COLO829 (cell line): ENCODE measurements at places on chromosomes 2 and 18.

- DNase-seq = no peak
Observed at GRCh38 chr2:38960609-38961320, 71.1 kb downstream of the ARHGEF33 start.

GRCh38 chr2:220904015-220904414, 668.1 kb downstream of the EPHA4 start:
- no peak for DNase-seq

DNA sequence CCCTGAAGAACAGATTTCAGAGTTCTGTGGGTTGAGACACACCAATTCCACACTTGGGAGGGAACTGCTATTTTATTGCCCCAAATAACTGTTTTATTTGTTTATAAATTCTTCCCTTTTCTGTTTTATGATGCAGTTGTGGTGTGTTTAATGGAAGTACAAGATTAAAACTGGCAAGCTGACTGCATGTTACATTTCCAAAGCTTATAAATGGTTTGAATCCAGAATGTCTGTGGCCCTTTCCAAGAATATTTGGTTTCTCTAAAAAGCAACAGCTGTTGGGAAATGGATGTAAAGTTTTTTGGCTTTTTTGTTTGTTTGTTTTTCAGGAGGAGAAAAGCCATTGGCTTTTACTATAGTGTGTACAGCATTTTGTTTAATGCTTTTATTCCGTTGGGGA, 234.5 kb downstream of the MTX2 start:
- DNase-seq = no peak

- DNase-seq = no peak
Observed at GRCh38 chr2:20573620-20574422, 77.1 kb downstream of the HS1BP3 start.

DNA sequence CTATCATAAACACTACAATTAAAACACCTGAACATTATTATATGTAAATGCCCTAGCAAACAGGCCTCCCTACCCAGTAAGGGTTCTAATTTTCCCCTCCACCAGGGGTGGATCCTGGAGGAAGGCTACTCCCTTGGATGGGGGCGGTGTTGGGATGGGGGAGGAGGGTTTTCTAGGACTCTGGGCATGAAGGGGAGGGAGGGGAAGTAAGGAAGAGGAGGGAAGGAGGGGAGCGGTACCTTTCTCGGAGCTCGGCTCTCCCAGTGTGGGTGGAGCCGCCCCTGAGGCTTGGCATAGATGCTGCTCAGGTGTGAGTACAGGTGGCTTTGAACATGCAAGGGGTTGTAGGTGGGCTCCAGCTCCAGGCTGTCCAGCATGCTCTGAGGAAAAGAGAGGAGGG, 5.4 kb downstream of the DOK1 start:
- DNase-seq = no peak

- DNase-seq = no peak
Observed at GRCh38 chr2:236629961-236630872, 60.6 kb downstream of the ACKR3 start.

DNA sequence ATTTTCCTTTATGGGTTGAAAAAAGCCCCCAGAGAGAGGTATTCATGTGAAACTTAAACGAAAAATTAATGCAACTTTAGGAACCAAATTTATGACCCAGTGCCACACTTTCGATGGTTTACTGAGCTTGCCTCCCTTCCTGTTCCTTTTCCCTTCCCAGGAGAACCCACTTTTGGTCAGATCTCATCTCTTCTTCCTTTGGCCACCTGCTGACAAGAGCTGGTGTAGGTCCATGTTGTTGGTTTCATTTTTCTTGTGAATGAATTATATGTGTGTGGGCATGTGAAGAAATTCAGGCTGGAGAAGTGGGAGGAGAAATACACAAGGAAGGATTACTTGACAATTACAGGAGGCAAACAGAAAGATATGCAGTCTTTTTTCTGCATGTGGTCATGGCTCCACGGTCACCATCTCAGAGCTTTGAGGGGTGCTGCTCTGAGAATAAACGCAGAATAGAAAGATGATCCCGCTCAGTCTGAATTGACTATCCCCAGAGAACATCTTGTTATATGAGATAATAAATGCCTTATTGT, 111.3 kb upstream of the TCF4 start:
- no peak for DNase-seq

DNA sequence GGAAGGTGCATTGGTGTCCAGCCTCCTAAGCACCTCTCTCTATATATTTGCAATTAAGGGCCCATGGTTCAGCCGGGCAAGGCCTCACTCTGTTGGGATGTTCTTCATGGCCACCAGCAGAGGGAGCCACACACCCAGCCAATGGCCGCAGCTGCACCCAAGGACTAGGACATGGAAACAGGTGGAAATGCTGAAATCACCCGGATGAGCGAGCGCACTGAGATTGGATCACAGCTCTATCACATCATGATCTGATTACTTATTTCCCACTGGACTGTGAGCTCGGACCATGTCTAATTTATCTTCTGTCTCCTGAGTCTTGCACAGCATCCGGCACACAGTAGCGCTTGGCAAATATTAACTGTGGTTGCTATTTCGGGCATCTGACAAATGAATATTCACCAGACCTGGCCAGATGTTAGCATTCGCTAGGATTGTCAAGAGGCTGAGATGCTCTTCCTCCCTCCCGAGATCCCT, 31.2 kb downstream of the KIF3C start:
- peak; percentile 81 for DNase-seq

- peak; percentile 90 for DNase-seq
Observed at GRCh38 chr2:186575302-186575701, 14.6 kb upstream of the ITGAV start.

- no peak for DNase-seq
Observed at GRCh38 chr2:46327627-46328026, 30.4 kb downstream of the EPAS1 start.

GRCh38 chr18:56146565-56146964, 491.8 kb downstream of the TXNL1 start:
- no peak for DNase-seq

- no peak for DNase-seq
Observed at GRCh38 chr2:219269362-219270054, 9.7 kb upstream of the DNAJB2 start.

GRCh38 chr2:37529830-37530415, 141.5 kb downstream of the CDC42EP3 start:
- DNase-seq = no peak

- no peak for DNase-seq
Observed at GRCh38 chr18:42892181-42892580, 223.3 kb downstream of the RIT2 start.

GRCh38 chr2:229297247-229297646, 26.2 kb upstream of the PID1 start:
- no peak for DNase-seq

DNA sequence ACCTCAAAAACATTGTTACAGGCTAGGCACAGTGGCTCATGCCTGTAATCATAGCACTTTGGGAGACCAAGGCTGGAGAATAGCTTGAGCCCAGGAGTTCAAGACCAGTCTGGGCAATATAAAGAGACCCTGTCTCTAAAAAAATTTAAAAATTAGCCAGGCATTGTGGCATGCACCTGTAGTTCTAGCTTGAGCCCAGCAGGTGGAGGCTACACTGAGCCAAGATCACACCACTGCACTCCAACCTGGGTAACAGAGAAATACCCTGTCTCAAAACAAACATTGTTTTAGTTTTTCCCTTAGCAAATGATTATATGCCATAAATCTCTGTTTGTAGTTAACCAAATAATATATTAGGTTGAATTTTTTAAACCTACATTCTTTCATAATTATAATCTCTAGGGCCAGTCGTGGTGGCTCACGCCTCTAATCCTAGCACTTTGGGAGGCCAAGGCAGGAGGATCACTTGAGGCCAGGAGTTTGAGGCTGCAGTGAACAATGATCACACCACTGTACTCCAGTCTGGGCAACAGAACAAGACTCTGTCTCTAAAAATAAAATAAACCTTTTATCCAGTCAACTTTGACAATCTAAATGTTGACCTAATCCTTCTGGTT, 13.3 kb upstream of the CYP20A1 start:
- DNase-seq = no peak

GRCh38 chr18:44518666-44519065, 162.0 kb upstream of the SETBP1 start:
- no peak for DNase-seq

GRCh38 chr2:207974216-207974605, 51.1 kb downstream of the PLEKHM3 start:
- DNase-seq = no peak

- DNase-seq = no peak
Observed at GRCh38 chr2:12490641-12491040, 226.1 kb upstream of the TRIB2 start.

GRCh38 chr2:18544171-18544570, 16.3 kb downstream of the RDH14 start:
- no peak for DNase-seq

- peak; percentile 6 for DNase-seq
Observed at GRCh38 chr2:17470855-17471641, 47.2 kb downstream of the RAD51AP2 start.

DNA sequence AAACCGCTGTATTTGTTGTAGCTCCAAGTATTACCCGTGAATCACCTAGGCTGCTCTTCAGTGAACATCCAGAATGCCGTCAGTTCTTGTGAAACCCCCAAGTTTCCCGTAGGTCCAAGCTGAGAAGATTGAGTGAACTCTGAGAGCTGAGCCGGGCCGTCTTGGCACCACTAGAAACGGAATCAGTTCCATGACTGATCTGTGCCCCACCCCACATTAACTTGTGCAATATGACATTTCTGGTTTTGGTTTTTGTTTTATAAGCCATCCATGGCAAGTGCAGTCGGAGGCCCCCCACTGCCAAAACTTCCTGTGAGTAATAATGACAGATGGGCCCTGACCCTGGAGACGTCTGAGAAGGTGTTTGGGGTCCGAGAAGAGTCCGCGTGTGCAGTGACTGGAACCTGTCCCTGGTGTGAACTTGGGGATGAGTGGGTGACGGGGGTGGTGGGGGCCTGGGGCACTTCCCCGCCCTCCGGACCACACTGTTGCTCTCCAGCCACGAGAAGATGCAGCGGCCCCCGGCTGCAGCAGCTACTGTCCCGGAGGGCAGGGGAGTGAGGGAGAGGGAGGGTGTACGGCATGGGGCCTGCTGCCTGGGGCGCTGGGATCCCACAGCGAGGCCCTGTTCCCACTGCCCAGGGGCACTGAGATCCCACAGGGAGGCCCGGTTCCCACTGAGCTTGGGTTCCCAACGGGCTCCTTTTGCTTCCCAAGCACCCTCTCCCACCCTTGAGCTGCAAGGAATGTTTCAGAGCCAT, 26.5 kb downstream of the NFATC1 start:
- DNase-seq = no peak

DNA sequence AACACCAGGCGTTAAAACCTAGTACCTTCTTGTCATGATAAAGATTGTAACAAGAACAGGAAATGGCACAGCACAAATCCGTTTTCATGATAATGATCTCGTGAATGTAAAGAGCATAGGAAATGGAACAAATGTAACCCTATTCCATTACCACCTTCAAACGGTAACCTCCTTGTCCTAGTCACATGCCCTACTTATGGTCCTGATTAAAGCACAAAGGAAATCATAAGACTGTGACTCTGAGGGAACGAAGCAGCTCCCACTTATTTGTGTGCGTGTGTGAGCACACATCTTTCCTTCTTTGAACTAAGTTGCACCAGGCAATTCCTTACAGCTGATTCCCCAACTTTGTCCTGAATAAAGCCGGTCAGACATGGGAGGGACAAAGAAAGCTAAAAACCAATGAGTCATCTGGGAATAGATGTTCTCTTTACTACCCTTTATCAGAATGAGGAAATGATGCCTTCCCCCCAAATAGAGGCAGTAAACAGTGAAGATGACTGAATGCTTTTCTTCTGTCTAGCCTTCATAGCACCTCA, 192.6 kb downstream of the IKZF2 start:
- peak; percentile 10 for DNase-seq

GRCh38 chr2:11082880-11083279, 72.4 kb upstream of the SLC66A3 start:
- no peak for DNase-seq

- DNase-seq = peak; percentile 72
Observed at GRCh38 chr2:48849770-48850169, 94.2 kb upstream of the LHCGR start.

- no peak for DNase-seq
Observed at GRCh38 chr2:202290316-202290715, 24.8 kb downstream of the NOP58 start.

- no peak for DNase-seq
Observed at GRCh38 chr2:74155830-74156229, 8.1 kb upstream of the BOLA3 start.

DNA sequence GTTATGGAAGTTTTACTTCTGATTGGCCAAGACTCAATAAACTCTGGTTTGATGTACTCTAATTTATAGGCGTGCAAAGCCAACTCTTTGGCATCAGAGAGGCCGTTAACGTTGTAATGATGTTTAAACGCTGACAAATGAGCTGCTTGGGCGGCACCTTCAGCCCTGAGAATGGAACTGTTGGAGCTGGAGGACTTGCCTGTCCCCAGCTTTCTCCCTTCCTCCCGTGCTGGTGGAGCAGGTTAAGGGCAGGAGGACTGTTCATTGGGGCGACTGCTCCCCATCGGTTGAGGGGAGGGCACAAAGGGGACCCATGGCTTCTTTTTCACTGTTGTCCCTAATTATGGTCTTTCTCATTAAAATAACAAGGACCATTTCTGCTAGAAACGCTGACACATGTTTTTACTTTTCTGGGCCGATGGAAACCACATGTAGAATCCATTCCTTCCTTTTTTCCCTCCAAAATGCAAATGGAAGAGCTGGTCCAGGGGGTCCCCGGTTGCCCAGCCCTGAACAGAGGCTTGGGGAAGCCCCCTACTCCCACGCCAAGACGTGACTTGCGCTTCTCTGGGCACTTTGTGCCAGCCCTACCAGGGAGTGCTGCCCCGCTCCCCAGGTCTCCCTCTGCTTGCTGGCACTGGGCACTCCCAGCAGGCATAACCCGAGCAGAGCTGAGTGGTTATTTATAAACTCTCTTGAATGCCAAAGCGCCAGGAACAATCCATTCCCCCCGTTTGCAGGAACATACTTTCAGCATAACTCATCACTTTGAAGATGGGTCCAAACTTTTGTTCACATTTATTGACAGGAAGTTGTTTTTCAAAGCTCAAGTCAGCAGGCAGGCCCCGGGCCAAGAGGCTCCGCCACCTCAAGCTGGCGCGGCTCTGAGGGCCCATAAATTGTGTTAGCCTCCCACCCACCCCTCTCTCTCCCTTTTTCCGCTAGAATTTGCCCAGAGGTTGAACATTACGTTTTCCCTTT, 170.1 kb downstream of the ASB1 start:
- DNase-seq = peak; percentile 92

- DNase-seq = no peak
Observed at GRCh38 chr18:31740180-31740579, 20.5 kb downstream of the SLC25A52 start.
